ENCODE measurements at places on chromosomes 5 and 9.

- ATAC-seq, result no peak
Observed at GRCh38 chr9:36623280-36623679, 50.6 kb downstream of the MELK start.

GRCh38 chr5:41482173-41482572, 28.2 kb downstream of the PLCXD3 start:
- no peak for ATAC-seq

GRCh38 chr9:132919614-132920268, 24.7 kb downstream of the TSC1 start:
- no peak for ATAC-seq

GRCh38 chr5:74865256-74865803, 857 bp downstream of the FAM169A start:
- ATAC-seq, result no peak
